Natural killer cell treated with Interleukin-12 subunit alpha and Interleukin-12 subunit beta and Interleukin-15 and Interleukin-18, amount 100 ng/mL, for 72 hours (primary cell): ENCODE measurements at places on chromosomes 3 and 15. TPM values are rescaled to one million over a fixed set of nuclear protein-coding genes. Genes with fewer than 3 reads are reported as not detected.

Gene PPP4R2
- total RNA-seq: 126 TPM

GRCh38 chr15:56774356-56774755, 41.0 kb upstream of the ZNF280D start:
- peaks cover 15% of the 10 kb centered on the region for H3K27me3 ChIP-seq
- no peak overlapping the region for H3K4me3 ChIP-seq
- H3K36me3 ChIP-seq: peaks cover 4% of the 10 kb centered on the region
- H3K27ac ChIP-seq: no peak overlapping the region
- H3K4me1 ChIP-seq: no peaks in the 10 kb centered on the region

DNA sequence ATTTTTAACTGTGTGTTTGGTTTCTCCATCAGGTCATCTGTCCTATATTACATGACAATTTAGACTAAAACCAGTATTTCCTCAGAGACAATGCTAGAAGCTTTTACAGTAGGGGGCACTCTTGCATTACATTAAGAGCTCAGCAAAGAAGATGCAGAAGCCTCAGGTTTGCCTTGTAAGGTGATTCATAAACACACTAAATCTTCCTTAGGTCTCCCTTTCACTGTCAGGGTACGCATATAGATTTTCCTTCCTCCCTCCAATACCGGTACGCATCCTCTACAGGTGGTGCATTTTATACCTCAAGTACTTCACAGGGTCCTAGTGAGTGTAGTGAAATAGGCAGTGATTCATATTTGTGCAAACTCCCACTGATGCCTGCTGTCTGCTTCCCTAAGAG, 46.5 kb downstream of the CD86 start:
- no peak for DNase-seq
- H3K4me3 ChIP-seq: peak overlapping the region; percentile 66
- peak overlapping the region; percentile 73 for H3K27ac ChIP-seq
- no peaks in the 10 kb centered on the region for H3K27me3 ChIP-seq

DNA sequence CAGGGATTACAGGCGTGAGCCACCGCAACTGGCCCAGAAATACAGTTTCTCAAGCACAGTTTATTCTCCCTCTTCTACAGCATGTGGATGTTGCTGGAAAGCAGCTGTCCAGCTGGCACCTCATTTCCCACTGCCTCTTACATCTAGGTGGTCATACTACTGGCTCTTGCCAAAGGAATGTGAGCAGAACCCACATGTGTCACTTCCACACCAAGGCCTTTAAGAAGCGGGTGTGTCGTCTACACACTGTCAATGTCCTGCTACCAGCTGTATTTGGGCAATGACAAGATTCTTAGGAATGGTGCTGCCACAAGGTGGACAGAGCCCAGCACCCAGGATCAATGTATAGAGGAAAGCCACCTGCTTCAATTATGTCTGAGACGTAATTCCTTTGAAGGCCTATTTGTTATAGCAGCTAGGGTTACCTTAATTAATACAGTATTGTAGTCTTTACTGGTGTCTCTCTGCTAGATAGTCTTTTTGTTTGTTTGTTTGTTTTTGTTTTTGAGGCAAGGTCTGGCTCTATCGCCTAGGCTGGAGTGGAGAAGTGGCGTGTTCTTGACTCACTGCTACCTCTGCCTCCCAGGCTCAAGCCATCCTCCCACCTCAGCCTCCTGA, 15.1 kb upstream of the RAB7A start:
- H3K4me1 ChIP-seq: peaks cover 10% of the 10 kb centered on the region
- no peak overlapping the region for H3K27ac ChIP-seq
- H3K27me3 ChIP-seq: no peaks in the 10 kb centered on the region
- no peak for DNase-seq
- no peaks in the 10 kb centered on the region for H3K36me3 ChIP-seq

DNA sequence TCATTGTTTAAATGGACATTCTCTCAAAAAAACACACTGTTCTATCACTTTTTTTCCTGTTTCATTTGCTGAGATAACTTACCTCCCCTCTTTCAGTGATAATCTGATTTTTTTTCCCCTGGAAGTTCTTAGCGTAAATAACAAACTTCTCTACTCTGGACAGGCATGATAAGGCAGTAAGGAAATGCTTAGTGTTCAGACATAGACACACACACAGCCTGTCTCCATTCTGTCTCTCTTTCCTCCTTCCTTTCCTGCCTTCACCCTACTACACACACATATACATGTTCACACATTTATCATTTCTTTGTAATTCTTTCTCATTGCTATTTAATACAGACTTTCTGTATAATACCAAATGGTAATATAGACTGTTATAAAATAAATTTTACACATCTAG, 470.8 kb upstream of the ROBO1 start:
- DNase-seq: no peak
- H3K4me3 ChIP-seq: no peak overlapping the region
- H3K27me3 ChIP-seq: no peaks in the 10 kb centered on the region

DNA sequence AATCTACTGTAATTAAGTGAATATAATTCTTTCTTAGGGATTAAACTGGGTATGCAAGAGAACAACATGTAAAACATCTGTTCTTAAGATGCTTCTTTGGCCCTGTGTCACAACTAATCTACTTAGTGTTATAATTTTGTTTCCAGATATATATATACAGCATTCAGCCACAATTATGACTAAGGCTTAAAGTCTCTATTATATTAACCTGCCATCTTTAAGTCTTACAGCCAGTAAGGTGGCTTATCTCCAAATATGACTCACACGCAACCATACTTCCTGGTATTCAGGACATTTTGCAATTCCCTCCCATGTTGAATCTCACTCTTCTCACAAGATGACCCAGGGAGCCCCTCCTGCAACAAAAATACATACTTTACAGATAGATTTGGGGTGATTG, 6.6 kb upstream of the KBTBD8 start:
- no peak overlapping the region for H3K27ac ChIP-seq
- no peak overlapping the region for H3K4me3 ChIP-seq
- DNase-seq: no peak
- H3K27me3 ChIP-seq: peaks cover 19% of the 10 kb centered on the region
- no peaks in the 10 kb centered on the region for H3K36me3 ChIP-seq

Gene PLA1A
- not detected for total RNA-seq

GRCh38 chr15:70383856-70384255, 286.1 kb upstream of the TLE3 start:
- no peak overlapping the region for H3K27ac ChIP-seq
- no peak for DNase-seq
- H3K27me3 ChIP-seq: peaks cover 7% of the 10 kb centered on the region
- H3K4me3 ChIP-seq: no peak overlapping the region

DNA sequence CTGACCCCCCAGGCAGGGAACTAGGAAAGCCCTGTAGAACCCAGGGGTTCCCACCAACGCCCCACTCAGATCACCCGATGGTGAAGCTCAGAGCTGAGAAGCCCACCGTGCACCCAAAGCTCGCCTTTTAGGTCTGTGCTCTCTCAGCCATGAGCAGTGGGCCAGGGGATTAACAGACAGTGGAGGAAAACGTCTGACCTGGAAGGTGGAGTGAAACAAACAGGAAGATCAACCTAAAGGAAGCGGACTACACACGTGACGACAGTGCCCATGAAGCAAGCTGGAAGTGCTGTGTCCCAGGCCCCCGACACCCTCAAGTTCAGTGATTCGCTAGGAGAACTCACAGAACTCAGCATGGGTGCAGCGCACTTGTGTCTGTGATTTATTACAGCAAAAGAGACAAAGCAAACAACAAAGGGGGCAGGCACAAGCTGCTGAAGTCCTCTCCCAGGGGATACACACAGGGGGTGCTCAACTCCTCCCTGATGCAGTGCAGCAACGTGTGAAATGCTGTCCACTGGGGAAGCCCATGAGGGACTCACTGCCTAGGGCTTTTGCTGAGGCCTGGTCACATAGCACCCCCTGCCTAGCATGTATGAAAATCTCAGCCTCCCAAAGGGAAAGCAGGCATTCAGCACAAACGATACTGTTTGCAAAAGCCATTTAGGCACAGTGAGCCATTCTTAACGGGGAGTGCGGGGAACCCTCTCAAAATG, 43.5 kb downstream of the CFAP92 start:
- no peak overlapping the region for H3K27ac ChIP-seq
- H3K4me1 ChIP-seq: no peaks in the 10 kb centered on the region
- H3K4me3 ChIP-seq: no peak overlapping the region
- H3K27me3 ChIP-seq: peaks cover 17% of the 10 kb centered on the region

- H3K27ac ChIP-seq: no peak overlapping the region
- no peaks in the 10 kb centered on the region for H3K36me3 ChIP-seq
- H3K4me1 ChIP-seq: no peaks in the 10 kb centered on the region
- peaks cover 25% of the 10 kb centered on the region for H3K27me3 ChIP-seq
- DNase-seq: no peak
- no peak overlapping the region for H3K4me3 ChIP-seq
Observed at GRCh38 chr3:120425572-120426250, 25.1 kb downstream of the FSTL1 start.

DNA sequence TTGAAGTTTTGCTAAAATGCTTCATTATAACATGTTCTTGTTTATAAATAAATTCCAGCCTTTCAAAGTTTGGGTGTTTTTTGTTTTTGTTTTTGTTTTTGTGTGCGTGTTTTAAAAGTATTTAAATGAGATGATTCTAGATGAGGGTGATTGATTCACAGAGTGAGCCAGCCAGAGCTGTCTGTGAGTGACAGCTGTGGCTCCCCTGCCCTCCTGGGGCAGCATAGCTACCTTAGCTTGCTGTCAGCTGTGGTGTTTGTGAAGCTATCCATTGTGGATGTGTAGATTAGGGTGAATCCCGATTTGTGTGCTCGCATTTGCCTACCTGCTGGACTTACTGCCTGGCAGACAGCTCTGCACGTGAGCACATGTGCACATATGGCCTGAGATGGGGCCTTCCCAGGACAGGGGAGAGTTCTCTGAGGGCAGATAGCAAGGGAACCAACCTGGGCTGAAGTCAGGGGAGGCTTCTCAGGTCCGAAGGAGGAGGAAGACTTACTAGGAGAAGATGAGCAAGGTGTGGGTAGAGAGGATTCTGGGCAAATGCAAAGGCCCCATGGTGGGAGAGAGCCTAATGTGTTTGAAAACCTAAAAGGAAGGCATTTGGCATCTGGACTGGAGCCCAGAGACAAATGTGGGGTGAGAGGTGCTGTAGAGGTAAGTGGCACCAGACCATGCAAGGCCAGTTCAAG, 124.2 kb downstream of the EEFSEC start:
- no peaks in the 10 kb centered on the region for H3K36me3 ChIP-seq
- H3K4me3 ChIP-seq: no peak overlapping the region
- peaks cover 3% of the 10 kb centered on the region for H3K4me1 ChIP-seq
- DNase-seq: no peak

Gene ACAN
- not detected for total RNA-seq

Gene ISG20
- total RNA-seq: 30.2 TPM

DNA sequence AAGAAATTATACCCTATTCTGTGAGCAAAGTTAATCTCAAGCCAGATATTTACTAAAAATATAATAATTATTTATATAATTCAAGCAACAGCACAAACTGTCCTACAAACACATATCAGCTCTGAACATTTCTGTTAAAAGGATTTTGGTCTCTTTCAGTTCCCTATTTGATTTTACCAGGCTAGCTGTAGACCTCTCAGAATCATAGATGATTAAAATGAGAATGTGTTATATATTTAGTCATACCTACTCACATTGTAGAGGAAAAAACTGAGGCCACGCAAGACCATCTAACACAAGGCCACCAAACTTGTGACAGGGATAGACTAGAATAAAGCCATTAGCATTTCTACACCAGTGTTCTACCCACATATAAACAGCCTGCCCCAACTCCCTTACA, 28.5 kb downstream of the ACKR4 start:
- peaks cover 5% of the 10 kb centered on the region for H3K36me3 ChIP-seq
- no peak for DNase-seq
- H3K4me3 ChIP-seq: no peak overlapping the region
- no peaks in the 10 kb centered on the region for H3K4me1 ChIP-seq
- H3K27me3 ChIP-seq: no peaks in the 10 kb centered on the region

DNA sequence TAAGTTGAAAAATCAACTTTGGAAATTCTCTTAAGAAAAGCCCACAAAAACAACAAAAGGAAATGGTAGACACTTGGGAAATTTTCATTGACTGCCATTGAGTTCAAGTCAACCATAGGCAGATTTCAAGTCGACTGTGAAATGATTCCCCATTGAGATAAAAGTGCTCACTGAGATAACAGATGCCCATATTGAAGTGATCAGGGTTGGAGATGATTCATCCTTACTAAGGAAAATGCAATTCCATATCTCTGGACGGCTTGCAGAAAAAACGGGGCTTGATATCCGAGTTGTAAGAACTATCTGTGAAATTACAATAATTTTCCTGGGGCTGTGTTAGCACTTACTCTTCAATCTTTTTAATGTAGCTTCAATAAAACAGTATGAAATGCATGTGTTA, 373.1 kb upstream of the THRB start:
- H3K27me3 ChIP-seq: no peaks in the 10 kb centered on the region
- H3K36me3 ChIP-seq: no peaks in the 10 kb centered on the region
- DNase-seq: no peak
- no peaks in the 10 kb centered on the region for H3K4me1 ChIP-seq
- H3K27ac ChIP-seq: no peak overlapping the region

- no peaks in the 10 kb centered on the region for H3K36me3 ChIP-seq
- H3K27ac ChIP-seq: no peak overlapping the region
- no peak for DNase-seq
- peaks cover 3% of the 10 kb centered on the region for H3K27me3 ChIP-seq
- no peaks in the 10 kb centered on the region for H3K4me1 ChIP-seq
Observed at GRCh38 chr3:24853685-24854490, 359.2 kb upstream of the THRB start.

Gene CDHR4
- total RNA-seq: not detected

Gene TMEM207
- not detected for total RNA-seq

DNA sequence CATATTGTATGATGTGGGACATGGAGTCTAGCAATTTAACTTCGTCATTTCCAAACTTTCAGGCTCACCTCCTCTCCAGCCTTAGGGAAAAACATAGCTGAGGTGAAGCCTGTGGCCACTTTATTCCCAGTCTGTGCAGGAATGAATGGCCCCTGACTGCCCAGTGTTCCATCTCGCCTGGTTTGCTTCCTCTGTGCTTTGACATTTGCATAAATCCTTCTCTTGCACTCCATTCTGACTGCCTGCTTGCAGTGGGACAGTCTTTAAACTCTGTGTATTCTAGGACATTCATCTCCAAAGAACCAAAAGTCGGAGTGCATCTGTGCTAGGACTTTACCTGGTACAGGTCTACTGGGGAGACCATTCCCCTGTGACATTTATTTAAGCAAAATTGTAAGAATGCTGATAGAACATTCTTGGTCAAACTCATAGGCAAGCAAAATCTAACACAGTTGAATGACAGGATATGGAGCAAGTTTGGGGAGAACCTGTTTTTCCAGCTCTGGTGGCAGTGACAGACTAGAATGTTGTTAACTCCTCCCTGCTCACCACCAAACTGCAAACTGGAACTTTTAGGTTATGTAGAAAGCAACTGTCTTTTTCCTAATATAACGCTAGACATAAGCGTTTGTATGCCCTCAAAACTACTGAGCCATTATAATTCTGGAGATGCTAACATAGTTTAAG, 22.1 kb downstream of the TMED3 start:
- H3K4me3 ChIP-seq: no peak overlapping the region
- peaks cover 22% of the 10 kb centered on the region for H3K4me1 ChIP-seq
- no peaks in the 10 kb centered on the region for H3K27me3 ChIP-seq
- DNase-seq: no peak
- no peaks in the 10 kb centered on the region for H3K36me3 ChIP-seq

GRCh38 chr3:162704799-162705385, 1208.3 kb downstream of the OTOL1 start:
- H3K36me3 ChIP-seq: no peaks in the 10 kb centered on the region
- no peak for DNase-seq
- no peaks in the 10 kb centered on the region for H3K27me3 ChIP-seq
- no peak overlapping the region for H3K27ac ChIP-seq
- no peaks in the 10 kb centered on the region for H3K4me1 ChIP-seq

Gene EIF4E3
- 24.0 TPM for total RNA-seq
